ENCODE measurements at places on chromosomes 5 and 9.
A peak's percentile ranks its signal among the peaks of the same experiment; 100 is the strongest.

DNA sequence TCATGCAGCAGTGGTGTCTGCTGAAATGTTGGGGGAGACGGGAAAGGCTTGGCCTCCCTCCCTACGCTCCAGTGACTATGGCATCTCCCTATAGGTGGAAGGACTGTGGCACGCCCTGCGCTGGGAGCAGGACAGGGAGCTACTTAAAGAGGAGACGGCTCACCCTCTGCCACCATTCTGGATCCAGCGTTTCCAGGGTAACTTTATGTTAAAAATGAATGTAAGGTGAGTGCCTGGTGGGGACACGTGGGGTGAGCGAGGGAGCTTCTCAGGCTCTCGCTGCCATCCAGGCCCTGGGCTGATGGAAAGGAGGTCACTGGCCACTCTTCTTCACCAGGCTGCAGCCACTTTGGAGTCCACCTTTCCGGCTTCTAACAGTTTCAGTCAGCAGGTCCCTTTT lies 15.7 kb downstream of the PAEP start:
- no peak for DNase-seq

- DNase-seq = no peak
Measured at GRCh38 chr9:125513668-125514413, 193.2 kb downstream of the MAPKAP1 start.

DNA sequence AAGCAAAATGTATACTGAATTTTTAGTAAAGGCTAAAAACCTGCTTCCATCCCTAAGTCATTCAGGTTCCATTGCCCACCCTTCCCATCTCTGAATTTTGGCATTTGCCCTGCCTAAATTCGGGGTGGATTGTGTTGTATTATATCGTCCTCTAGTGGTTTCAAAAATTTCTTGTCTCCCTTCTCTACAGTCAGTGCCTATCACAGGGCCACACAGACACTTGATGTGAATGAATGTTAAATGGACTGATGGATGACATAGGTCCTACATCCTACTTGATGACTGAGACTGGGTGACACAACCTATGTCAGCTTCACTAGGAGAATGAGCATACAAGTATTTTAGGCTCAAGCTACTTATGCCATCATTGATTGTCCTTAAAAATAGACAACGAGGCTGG lies 45.6 kb upstream of the SLC30A5 start:
- no peak for DNase-seq

GRCh38 chr5:15117688-15118087 lies 246.1 kb upstream of the ANKH start:
- no peak for DNase-seq

DNA sequence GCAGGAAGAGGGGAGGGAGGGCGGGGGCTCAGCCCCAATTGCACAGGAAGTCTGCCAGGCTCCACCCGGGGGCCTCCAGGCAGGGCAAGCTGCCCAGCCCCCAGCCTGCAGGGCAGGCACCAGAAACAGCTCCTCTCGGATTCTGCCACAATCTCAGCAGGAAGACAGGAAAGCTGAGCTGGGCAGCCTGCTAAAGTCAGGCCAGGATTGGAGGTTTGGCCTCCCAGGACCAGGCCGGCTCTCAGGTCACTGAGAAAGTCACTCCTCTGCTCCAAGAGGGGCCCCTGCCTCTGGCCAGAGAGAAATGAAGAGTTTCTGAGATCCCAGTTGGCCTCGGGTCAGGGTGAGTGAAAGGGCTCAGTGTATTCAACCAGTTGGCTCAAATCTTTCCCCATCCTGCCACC lies 54.6 kb upstream of the STXBP1 start:
- no peak for DNase-seq

DNA sequence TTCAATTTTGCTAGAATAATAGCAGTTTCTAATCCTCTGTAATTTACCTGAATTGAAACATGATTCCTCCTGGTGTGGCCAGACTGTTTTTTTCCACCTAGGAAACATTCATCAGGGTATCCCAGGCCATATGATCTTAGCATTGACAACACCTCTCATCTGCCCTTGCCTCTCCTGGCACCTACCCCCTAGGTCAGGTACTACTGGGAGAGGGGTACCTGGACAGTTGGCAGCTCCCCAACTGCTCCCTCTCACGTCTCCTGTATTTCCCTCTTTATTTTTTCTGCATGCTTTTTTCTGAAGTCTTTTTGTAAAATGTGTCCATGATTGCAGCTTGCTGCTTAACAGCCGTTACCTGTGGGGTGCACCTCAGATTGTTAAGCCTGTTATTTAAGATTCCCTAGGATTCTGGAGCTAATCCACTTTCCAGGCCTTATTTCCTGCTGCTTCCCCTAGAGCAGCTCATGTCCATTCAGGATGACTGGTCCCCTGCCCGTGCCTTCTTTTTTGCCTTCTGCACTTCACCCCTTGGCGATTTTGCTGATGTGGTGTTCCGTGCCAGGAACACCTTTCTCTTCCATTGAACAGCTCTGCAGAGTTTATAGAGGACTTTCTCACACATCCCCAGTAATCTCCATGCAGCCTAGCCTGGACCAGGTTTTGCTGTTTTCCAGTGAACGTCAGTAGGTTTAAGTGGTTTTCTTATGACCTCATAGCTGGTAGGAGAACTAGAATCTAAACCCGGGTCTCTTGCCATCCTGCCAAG lies 33.6 kb downstream of the SNX30 start:
- no peak for DNase-seq

DNA sequence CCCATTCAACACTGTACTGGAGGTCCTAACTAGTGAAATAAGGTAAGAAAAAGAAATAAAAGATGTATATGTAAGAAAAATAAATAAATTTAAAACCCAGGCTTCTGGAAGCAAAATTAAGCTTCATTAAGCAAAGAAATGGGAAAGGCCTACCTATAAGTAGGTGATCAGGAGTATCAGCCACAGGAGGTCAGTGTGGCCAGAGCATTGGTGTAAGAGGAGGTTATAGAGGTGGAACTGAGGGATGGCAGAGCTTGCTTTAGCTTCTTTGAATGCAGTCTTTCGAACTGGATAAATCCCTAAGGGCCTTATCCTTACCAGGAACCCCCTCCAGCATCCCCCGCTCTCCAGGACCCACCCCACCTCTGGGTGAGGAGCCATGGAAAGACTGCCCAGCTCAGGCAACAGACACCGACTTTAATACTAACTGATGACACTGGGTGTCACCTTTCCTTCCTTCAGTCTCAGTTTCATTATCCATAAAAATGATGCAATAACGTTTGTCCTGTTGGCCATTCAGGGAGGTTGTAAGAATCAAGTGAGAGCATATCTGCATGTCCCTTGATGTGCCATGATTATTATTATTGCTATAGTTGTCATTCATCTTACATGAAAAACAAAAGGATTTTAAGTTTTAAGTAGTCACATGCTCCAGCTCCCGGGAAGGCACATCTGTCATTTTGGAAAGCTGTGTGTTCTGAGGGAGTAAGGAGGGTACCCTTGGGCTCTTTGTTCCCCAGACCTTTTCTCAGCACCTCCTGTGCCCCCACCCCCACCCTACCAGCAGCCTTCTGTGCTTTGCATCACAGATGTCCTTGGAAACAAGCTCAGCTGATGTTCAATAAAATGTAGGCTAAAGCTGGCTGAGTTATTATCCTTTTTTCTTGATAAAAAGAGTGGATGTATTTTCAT lies 50.8 kb upstream of the CTNNA1 start:
- no peak for DNase-seq

DNA sequence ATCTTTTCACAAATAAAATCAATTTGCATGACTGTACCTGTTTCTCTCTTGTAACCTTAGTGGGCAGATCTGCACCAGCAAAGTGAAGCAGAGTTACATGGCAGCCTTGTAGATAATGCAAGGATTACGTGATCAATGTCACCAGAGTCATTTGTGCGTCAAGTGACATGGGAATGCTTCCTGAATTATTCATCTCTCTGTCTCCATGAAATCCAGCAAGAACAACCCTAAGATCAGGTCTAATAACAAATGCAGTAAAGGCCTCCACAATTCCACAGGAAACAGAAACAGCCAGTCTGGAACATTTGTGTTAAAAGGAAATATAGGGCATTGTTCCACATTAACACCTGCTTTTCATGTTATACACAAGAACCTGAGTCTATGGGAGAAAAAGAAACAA lies 7.8 kb downstream of the GZMA start:
- DNase-seq = no peak

- DNase-seq = no peak
Measured at GRCh38 chr5:61280205-61280604, 51.9 kb upstream of the ZSWIM6 start.

GRCh38 chr5:16456103-16456832 lies 9.3 kb downstream of the ZNF622 start:
- no peak for DNase-seq

DNA sequence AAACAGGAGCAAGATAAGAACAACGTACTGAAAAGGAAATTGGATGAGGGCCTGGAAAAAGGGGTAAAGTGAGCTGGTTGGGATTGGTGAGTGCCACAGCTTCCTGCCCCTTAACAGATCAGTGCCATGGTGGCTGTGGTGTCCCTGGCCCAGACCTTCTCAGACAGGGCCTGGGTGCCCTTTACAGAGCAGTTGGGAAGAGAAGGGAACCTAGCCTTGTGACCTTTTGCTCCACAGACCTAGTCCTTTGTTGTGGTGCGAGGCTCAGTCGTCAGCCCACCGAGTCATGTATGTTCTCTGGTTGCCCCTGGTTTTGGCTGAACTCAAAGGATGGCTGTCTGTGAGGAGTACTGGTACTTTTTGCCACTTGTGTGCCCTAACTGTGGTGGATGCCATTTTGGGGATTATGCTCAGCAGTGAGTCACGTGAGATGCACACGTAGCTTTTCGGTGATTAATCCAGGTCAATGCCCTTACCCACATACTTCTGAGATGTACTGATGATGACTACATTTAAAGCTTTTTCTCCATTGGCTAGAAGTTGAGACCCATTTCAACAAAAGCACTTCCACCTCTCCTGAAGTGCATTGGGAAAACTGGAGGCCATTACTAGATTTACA lies 48.4 kb downstream of the EXOSC2 start:
- DNase-seq = peak; percentile 61

GRCh38 chr9:739362-739761 lies 102.1 kb upstream of the DMRT1 start:
- no peak for DNase-seq

DNA sequence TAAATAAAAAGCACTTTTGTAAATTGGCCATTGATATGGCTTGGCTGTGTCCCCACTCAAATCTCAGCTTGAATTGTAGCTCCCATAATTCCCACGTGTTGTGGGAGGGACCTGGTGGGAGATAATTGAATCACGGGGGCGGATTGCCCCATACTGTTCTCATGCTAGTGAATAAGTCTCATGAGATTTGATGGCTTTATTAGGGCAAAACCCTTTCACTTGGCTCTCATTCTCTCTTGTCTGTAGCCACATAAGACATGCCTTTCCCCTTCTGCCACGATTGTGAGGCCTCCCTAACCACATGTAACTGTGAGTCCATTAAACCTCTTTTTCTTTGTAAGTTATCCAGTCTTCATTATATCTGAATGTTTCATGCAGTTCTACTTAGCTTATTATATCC lies 153.2 kb downstream of the TARS1 start:
- DNase-seq = no peak

GRCh38 chr9:116390303-116391228 lies 237.0 kb downstream of the PAPPA start:
- DNase-seq = no peak

- DNase-seq = no peak
Measured at GRCh38 chr9:127293767-127294166, 29.2 kb downstream of the GARNL3 start.

DNA sequence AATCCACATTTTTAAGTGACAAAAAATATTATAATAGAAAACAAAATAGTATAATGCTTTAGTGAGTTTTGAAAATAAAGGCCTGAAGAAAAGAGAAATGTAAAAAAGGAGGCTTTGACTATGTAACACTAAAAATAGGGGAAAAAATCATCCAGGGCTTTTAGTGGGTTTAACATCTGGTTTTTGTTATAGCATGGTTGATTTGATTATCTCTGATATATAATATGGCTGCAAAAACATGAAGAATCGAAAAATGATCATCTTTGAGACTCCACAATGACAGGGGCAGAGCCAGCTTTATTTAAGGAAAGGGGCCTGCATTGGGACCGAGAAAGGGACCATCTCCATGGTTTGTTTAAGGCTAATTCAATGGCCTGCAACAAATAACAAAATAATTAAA lies 393.8 kb downstream of the PLK2 start:
- no peak for DNase-seq

DNA sequence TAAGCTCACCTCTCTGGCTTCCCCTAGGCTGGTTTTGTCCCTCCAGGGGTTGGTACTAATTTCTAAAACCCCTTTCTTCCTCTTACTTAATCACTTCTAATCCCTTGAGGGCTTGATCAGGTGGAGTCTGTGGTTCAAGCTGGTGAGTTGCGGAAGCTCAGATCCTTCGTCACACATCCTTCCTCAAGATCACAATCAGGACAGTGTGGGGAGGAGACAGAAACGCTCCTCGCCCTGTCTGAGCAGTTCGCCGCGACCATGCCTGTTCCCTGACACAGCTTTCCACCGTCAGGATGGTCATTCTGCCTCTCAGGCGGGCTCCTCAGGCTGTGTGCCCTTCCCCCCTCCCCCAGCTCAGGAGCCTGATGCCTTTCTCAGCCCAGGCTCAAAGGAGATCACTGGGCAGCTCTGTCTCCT lies 24.3 kb downstream of the CPLX2 start:
- no peak for DNase-seq

DNA sequence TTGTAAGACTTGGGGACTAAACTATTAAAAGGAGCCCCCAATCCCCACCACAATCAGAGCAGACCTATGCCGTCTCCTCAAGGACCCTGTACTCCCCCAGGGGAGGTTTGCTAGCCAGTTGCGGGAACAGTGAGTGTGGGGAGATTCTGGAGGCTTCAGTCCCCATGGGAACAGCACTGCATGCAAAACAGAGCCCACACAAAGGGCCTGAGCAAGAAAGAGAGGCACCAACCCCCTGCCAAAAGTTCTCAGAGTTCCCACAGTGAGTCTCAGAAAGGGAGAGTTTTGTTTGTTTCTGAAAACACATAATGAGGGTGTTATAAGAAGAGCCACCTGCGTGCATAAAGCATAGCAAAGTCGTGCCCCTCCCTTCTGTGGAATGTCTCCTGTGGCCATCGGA lies 56.6 kb downstream of the CFAP90 start:
- DNase-seq = no peak

- DNase-seq = no peak
Measured at GRCh38 chr5:101390151-101390908, 487.2 kb upstream of the ST8SIA4 start.

DNA sequence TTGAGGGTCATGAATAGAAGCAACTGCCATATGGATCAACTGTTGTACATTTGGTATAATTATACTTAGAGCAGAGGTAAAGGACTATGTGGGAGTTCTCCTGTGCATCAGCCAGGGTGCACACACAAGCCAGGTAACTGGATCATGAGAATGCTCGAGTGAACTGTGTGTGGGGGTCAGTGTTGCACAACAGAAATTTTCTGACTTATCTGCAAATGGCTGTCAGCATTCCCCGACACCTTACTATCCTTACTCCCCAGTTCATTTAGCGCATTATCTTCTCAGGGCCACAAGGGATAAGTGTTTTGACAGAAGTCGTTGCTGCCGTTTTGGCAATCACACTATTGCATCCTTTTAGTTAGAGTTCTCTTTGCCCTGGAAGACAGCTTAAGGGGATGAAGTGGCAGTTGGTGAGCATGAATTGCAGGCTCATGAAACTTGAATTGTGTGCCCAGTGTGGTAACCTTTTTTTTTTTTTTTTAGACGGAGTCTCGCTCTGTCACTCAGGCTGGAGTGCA lies 1.7 kb downstream of the CANX start:
- DNase-seq = no peak
